Activated CD4-positive, alpha-beta T cell treated with anti-CD3 and anti-CD28 coated beads, Interleukin-2, amount 50 U/mL, for 16 hours (primary cell): ENCODE measurements at places on chromosomes 7 and 10.

GRCh38 chr10:100895896-100896295 lies 16.9 kb upstream of the SLF2 start:
- DNase-seq: no peak

DNA sequence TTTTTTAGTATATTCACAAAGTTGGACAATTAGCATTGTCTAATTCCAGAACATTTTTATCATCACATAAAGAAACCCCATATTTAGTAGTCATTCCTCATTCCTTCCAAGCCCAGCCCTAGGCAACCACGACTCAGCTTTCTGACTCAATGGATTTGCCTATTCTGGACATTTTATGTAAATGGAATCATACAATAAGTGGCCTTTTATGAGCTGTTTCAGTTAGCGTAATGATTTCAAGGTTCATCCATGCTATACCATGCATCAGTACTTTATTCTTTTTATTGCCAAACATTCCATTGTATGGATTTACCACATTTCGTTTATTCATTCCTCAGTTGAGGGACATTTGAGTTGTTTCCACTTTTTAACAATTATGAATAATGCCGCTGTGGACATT lies 249.2 kb downstream of the DYNC1I1 start:
- no peak for DNase-seq

DNA sequence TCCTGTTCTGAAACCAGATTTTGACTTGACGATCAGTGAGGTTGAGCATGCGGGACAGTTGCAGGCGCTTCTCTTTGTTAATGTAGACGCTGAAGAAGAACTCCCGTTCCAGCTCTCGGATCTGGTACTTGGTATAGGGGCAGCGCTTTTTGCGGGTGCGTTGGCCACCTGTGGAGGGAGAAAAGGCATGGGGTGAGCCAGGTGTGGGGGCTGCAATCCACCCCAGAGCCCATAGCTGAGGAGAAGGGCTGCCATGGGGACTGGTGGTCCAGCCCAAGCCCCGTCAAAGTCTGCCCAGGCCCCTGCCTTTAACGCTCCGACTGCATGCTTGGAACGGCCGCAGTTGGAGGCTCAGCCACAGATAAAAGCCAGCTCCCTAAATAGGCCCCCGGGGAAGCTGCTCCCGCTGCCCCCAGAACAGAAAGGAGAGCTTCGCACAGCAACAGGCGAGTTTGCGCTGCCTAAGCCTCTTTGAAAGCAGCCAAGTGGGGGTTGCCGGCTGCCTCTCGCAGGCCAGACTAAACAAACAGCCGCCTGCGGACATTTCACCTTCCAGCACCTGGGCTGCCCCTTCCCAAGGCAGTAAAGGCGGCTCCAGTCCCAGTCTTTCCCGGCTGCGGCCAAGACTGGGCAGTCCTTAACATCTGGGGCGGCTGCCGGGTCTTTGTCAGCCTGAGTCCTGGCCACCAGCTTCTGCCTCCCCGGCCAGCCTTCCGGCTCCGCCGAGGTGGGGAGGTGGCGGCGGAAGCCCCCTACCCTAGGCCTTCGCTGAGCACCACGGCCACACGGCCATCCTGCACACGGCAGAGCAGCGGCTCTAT lies 2.0 kb downstream of the HOXA11 start:
- DNase-seq: no peak

DNA sequence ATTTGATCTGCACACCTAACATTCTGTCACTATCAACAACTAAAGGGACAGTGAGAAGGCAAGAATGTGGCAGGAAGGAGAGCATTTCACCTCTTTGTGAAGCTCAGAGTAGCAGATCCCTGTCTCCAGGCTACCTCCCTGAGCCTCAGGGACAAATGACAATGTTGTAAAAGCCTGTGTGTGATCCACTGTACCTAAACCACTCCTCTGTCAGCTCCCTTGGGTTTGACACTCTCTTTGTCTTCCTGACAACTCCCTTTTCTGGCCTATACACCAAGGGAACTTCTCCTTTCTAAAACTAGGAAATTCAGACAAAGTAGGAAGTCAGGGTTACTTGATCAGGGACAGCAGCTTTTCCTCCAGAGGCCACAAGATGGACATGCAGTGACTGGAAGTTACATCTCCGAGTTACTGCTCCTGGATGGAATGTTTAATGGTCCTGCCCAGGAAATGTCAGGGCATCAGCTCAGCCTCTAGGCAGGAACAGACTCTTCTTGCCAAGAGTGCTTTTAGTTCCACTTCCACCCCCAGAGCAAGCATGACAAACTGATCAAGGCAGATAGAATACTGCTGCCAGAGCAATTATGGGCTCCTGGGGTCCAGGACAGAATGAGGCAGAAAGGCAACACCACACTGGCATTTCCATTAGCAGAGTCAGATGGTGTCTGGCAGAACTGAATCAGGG lies 1014.5 kb upstream of the LRRTM3 start:
- no peak for DNase-seq

DNA sequence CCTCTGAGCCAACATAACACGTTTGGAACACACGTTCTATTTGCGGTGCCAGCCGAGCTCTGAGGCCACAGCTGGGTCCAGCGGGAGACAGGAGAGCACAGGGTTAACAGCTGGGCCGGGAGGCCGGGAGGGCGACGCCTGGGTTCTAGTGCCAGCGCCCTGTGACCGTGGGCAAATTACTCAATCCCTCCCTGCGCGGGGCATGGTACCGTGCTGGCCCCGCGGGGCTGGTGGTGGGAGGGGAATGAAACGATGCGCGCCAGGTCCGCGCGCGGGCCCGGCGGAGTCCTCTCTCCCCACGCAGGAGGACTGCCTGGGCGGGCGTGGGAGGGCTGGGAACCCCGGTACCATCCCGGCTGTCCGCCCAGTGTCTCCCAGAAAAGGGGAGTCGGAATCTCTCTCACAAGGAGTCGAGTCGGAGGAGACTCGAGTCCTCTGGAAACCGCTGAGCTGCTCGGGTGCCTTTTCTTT lies 30.4 kb downstream of the LEP start:
- DNase-seq: no peak

GRCh38 chr10:7260412-7260900 lies 150.4 kb downstream of the SFMBT2 start:
- DNase-seq: peak; percentile 63

DNA sequence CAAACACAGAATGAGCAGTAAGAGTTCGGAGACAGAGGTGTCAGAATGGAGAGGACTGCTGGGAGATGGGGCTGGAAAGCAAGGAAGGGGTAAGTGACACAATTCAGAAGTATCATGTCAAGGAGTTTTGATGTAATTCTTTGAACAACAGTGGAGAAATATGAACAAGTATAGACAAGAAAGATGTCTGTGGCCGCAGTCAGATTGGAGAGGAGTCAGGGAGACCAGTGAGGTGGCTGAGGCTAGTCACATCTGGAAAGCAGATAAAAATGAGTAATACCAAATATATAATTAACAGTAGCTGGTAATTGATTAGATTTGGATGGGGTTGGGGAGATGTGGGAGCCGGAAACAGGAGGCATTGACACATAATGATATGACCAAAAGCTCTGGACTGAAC lies 540.9 kb downstream of the SUGCT start:
- DNase-seq: no peak

- no peak for DNase-seq
Observed at GRCh38 chr7:64098-64915, 128.1 kb upstream of the FAM20C start.

DNA sequence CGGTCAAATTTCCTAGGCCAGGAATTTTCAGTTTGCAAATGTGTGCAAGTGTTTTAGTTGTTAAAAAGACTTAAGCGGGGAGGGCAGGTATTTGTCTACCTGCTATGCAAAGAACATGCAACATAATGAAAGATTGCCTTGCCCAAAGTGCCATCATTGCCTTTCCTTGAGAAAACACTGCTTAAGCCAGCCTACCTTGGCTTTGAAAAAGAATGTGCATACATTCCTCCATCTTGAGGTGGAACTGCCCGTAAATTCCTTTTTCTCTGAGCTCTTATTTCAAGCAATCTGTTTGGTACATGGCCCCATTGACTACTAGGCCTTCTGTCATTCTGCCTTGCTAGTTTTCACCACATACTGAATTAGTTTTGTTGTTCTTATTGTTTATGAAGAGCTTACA lies 29.3 kb downstream of the BZW2 start:
- DNase-seq: no peak

- no peak for DNase-seq
Observed at GRCh38 chr10:34297541-34298345, 517.4 kb downstream of the PARD3 start.

- DNase-seq: no peak
Observed at GRCh38 chr10:129339191-129339590, 127.8 kb upstream of the MGMT start.

- DNase-seq: no peak
Observed at GRCh38 chr7:116730097-116731022, 58.4 kb downstream of the MET start.

DNA sequence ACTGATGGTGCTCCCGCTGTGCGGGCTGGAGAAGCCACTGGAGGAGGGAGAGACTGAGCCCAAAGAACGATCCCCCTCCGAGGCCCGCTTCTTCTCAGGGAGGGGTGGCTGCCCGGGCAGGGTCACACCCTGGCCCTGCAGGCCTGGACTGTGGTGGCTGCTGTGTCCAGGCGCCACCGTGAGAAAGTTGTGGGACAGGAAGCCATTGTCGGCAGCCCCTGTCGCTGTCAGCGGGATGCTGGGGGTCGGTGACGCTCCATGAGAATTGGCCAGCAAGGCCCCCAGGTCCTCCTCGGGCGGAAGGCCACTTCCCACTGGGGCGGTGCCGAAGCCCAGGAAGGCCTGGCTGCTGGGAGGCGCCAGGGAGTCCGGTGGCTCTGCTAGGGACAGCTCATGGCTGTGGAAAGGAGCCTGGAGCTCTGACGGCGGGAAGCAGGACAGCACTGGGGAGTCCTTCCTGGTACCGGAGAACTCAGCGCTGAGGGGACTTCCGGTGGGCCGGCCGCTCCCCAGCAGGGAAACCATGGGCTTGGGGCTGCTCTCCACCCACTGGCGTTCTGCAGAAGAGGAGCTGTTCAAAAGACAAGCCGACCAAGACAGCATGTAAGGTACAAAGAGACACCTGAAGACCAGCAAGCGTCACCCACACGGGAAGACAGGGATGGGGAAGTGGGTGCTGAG lies 278.8 kb downstream of the TNS3 start:
- no peak for DNase-seq

DNA sequence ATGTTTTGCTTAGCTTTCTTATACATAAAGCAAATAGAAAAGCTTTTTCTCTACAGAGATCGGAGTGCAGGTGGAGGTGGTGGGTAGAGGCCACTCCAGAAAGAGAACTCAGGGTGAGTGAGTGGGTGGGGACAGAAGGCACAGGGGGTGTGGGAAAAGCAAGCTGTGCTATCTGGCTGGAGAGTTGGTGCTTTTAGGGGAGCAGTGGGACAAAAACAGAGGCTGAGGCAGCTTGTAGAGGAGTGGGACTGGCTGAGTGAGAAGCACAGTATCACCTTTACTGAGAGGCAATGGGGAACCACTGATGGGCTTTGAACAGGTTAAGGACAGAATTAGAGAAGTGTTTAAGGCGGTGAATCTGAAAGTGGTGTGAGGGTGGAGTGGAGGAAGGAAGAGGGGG lies 275.3 kb downstream of the TCF7L2 start:
- DNase-seq: no peak

DNA sequence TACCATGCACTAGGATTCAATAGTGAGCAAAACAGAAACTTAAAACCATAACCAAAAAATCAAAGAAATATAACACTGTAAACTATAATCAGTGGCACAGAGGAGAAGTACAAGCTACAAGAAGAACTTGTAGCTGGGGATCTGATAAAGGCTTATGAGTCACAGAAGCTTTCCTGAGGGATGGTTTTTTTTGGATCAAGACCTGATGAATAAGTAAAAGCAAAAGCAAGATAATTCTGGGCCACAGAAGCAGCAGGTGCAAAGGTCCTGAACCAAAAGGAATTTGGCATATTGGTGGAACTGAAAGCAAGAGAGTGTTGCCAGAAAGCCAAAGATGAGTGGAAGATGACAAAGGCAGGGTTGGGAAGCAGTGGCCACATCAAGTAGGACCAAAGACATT lies 37.4 kb upstream of the BET1 start:
- DNase-seq: no peak

DNA sequence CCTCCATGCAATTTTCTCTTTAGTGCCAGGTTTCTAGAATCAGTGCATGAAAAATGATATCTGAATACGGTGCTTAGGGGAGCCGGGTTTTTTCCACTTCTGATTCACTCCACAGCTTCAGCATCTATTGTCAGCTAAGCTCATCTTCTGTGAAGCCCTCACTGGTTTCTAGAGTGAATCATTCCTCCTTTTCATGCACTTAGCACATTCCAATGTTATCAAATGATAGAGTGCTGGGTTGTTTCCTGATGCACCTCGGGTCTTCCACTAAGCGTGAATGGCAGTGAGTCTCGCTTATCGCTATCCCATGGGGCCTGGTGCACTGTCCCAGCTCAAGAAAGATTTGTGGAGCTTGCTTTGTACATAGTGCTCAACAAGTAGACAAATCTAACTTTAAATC lies 170.9 kb upstream of the RHEB start:
- no peak for DNase-seq

DNA sequence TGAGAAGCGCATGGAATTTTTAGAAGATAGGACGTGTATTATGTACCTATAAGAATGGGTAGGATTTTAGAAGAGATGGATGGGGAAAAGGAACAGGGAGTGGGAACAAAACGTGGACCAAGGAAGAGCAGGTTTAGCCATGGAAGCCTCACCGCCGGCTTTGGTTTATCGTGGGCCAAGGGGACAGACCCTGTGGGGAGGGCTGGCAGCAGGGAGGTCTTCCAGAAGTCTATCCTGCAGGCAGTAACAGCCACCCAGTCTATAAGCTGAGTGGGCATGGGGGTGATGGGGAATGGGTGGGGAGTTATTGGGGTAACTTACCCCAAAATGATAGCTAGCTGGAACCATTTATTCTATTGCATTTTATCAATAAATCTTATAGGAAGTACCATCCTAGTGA lies 44.9 kb downstream of the IKZF1 start:
- DNase-seq: no peak

- no peak for DNase-seq
Observed at GRCh38 chr7:108293149-108293612, 163.0 kb upstream of the LAMB4 start.

DNA sequence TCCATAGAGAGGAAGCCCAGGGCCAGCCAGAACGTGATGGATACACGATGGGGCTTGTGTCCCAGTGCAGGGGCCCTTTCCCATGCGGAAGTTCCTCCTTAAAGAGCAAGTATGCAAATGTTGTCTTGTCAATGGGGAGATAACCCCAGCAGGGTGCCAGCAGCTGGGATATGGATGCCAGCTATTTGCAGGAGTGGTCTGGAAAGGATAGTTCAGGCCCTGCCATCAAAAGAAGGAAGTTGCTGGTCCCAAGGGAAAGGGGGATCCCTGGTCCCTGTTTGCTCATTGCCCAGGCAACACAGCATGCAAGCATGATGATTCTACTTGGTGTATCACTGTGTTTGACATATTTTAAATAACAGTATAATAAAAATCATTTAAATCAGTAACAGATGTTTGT lies 73.1 kb upstream of the HECW1 start:
- DNase-seq: no peak

DNA sequence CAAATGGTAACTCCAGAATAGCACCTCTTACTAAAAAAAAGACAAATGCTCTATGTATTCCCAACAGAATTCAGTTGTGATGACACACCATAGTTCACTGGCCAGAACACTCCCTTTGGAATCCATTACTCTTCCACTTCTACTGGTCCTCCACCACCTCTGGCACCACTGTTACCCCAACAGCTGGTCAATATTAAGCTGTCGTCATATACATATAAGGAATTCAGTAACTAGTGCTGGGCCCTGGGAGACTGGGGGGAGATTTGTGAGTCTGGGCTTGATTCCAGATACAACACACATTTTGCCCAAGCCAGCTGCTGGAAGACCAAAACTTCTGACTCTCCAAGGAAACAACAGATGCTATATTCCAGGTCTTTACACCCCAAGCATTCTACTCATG lies 26.0 kb upstream of the ITGA8 start:
- DNase-seq: no peak
